Stimulated activated CD4-positive, alpha-beta T cell treated with anti-CD3 and anti-CD28 coated beads, Interleukin-4, amount 100 ng/mL, for 48 hours (primary cell): ENCODE measurements at places on chromosomes 1 and 21.

DNA sequence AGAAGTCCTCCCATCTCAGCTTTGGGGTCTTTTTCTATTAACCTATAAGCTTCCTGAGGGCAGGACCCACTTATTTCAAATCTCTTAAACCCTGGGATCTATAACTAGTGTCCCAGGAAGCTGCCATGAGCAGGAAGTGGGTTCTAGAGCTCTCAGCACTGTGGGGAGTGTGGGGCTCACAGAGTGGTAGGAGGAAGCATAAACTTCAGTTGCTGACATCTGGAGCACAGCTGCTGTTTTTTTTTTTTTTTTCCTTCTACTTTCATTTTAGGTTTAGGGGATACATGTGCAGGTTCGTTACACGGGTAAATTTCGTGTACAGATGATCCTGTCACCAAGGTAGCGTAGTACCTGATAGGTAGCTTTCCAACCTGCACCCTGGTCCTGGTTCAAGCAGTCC, 59.3 kb downstream of the AK4 start:
- no peak for DNase-seq

DNA sequence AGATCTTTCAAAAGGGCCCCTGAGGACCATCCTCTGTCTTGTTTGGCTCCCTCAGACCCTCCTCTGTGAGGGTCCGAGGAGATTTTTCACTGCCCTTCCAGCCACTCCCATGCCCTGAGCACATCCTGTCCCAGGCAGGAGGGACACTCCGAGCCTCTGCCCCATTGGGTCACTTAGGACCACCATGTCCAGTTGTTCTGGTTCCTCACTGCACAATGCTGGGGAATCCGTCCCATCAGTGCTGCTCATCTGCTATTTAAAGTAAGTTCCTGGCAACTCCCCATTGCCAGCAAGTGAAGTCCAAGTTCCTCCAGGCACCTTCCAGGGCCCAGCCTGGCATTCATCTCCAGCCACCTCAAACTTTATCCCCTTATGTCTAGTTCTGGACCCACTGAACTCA, 117.5 kb upstream of the GRIK3 start:
- DNase-seq = no peak

DNA sequence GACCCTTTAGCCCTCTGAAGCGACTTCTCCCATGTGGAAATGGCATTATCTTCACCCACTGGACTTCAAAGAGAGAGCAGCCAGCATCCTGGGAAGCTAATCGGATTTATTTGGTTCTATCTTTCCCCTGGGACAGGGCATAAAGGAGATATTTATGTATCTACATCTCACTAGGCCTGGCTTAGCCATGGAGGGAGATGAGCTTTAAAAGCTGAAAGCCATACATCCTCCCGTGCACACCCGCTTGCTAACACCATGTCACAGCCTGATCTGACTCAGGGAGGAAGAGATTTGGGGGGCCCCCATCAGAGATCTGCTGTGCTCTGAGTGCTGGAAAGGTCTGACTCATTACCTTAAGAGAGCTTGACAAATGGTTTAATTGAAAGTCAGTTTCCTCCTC, 155.9 kb downstream of the PLXNA2 start:
- no peak for DNase-seq

DNA sequence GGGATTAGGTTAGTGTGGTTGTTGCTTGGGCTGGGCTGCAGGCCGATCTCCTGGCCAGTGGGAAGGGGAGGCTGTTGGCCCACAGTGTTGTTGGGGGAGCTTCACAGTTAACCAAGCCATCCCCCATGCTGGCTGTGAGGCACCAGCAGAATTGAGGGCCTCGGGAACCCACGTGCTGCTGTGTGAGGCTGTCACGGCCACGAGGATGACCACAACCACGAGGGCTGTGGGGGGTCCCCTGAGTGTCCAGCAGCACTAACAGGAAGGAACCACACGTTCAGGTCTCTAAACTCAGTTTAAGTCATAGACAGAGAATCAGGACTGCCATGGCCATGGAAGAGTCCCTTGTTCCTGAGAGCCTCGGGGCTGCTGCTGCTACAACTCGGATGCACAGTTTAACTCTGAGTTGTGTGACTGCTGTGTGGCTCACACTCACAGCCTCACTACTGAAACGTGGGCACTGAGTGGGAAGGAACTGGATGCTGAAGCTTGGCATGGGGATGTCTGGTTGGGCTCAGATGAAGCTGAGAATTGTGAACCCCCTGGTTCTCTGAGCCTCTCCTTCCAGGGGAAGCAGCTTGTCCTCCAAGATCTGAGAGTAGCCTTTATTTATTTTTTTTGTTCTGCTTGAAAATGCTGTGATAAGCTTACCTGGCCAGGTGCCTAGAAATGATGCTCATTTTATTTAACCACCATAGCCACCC, 4.8 kb upstream of the MMEL1 start:
- no peak for DNase-seq

- no peak for DNase-seq
Measured at GRCh38 chr1:14881775-14882672, 271.5 kb upstream of the TMEM51 start.

DNA sequence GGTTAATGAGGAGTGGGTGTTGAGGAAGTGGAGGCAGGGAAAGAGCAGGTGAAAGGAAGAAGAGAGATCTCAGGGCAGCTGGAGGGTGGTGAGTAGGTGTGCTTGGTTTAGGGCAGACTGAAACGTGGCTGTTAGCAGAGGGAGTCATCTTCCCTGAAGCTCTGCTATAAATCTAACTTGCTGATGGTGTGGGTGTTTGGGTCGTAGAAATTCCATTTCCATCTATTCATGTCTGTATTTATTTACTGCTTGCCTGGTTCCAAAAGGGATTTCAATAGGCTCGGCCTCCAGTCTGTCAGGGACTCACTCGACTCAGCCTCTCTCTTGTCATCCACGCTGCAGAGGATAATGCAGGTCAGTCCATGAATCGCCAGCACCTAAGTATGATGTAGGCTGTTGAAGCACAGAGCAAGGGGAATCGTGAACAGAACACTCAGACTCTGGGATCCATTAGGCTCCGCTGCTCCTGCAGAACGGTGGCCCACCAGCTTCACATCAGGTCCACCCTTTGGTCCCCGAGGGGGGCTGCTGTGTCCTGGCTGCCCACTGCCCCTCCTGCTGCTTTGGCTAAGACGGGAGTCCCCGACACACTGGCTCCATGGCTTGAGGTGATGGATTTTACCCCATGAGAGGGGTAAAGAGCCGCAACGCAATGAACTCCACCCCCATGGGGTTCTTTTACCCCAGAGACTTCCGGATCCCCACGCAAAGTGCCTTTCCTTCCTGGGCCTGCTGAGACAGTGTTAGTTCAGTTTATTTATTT, 156.2 kb downstream of the RHOU start:
- no peak for DNase-seq

GRCh38 chr1:230550428-230550827, 91.9 kb upstream of the COG2 start:
- DNase-seq = no peak

DNA sequence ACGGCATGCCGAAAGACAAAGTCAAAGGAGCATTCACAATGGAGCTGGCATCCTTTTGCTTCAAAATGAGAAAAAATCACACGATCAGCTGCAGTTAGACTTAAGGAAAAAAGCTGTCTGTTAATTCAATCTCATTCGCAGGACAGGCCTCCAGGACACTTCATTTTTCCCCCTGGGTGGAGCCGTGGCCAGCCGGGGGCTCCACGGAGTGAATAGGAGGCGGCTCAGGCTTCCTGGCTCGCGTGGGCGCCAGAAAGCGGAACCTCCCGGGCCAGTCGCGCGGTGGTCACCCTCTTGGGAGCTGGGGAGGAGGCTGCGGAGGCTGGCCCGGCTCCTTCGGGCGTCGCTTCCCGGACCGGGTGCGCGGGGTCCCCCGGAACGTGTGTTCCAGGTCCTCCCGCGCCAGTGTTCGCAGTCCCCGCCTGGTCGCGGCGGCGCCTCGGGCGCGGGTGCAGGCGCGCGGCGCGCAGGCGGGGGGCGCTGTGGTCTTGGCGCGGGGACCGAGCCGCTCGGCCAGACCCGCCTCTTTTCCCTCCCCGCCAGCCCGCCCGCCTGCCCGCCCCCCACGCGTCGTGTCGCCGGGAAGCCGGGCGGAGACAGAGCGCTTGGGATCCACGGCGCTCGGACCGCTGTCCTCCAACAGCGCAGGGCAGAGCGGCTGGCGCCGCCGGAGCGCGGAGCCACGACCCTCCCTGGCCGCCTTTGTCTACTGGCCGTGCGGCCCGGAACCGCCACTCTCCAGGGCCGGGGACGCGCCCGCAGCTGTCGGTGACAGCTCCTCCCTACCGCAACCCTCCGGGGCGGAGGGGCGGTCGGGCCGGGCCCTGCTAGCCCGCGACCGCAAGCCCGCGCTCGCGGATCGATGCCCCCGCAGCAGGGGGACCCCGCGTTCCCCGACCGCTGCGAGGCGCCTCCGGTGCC, at the start of gene RHOU:
Gene RHOU (plus strand): TSS at position 599 of the 921 bp plus-strand sequence. CDS start 264 bp downstream, at position 863.
- peak; percentile 50 for DNase-seq

DNA sequence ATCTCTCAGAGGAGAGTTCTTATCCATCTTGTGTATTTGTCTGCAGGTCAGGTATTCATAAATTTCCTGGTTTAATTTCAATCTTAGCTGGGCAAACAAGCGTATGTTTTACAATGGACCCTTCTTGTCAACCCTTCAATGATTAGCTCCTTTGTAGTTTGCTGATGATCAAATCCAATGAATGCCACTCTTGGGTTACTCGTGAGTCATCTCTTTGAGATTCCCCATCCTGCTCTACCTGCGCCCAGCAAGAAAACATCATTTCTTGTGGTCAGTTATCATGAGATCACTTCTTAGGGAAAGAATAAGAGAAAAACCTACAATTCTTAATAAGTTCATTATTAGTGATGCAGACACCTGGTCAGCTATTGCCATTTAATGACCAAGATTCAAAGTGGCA, 572.3 kb upstream of the PKN2 start:
- no peak for DNase-seq

DNA sequence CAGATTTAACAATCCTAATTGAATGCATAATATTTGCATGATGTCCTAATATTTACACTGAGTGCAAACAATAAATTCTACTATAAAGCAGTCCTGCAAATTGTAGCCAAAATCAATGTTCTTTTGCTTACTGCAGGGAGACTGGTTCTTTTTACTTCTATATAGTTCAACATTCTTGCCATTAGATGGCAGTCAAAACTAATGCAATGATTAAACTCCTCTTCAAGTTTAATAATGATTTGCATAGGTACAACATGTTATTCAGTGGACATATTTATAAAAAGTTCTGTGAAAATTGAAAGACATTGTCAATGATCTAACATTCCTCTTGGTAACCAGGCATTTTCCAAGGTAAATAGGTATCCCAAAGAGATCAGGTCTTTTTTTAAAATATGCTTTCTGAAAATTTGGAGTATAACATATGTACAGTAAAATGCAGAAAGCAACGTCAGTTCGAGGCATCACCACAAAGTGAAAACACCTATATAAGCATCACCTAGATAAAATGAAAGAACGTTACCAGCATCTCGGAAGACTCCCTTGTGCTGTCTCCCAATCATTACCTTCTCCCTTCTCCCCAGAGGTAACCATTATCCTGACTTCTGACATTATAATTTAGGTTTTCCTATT, 9.8 kb upstream of the FNBP1L start:
- no peak for DNase-seq

- DNase-seq = peak; percentile 64
Measured at GRCh38 chr1:222464841-222465210, 83.1 kb downstream of the HHIPL2 start.

DNA sequence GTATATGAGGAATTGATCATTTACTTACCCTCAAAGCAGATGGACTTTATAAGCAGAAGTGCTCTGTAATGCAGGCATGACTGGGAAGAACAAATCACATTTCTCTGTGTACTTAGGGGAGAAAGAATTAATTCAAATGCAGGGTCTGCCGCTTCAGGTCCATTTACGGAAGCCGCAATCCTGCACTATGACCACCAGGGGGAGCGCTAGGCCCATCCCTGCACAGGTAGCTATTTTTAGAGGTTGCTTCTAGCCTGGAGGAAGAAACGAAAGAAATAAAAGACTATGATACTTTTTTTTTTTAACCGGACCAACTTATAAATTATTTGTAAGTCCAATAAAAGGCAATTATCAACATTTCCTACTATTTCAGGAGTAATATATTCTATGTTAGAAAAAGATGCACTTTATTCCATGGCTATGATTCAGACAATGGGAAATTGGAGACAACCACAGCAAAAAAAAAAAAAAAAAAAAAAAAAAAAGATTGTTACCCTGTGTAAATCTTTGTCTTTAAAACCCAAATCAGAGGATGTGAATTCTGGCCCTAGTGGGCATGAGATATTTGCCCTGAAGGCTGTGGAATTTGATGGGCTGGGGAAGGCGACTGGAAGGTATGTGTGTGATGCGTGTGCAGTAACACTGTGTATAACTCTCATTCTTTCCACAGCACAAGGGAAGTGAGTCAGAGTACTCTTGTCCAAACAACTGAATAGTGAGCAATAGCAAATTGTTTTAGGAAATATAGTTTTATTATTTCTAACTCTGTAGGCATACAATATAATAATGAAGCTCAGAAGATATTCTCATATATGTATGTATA, 12.9 kb upstream of the FYB2 start:
- peak; percentile 34 for DNase-seq

DNA sequence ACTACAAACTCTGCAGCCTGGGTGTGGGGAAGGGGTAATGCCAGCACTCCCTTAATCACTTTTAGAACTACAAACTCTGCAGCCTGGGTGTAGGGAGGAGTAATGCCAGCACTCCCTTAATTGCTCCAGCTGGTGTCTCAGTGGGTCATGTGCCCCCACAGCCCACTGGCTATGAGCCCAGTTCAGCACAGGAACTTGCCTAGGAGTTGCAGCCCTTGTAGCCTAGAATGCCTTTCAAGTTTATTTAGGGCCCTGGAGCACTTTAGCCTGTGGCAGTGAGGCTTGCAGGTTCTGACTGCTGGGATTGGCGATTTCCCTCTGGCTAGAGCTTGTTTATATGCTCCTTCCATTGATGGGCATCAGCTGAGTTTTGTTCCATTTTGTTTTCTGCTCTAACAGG, 17.1 kb downstream of the VN1R5 start:
- no peak for DNase-seq

- DNase-seq = no peak
Measured at GRCh38 chr1:41713557-41714327, 205.0 kb downstream of the HIVEP3 start.

- no peak for DNase-seq
Measured at GRCh38 chr1:207840380-207840779, 70.5 kb downstream of the CD34 start.

DNA sequence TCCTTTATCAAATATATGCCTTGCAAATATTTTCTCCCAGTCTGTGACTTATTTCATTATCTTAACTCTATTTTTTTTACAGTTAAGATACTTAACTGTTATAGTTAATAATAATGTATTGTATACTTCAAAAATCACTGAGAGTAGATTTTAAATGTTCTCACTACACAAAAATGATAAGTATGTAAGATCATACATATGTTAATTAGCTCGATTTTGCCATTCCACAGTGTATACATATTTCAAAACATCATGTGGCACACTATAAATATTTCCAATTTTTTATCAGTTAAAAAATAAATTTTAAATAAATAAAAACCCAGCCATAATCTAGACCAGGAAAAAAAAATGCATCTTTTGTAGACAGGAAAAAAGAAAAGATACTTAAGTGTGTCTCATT, 27.2 kb downstream of the CTTNBP2NL start:
- DNase-seq = no peak

- DNase-seq = no peak
Measured at GRCh38 chr1:154848983-154849382, 21.1 kb downstream of the KCNN3 start.
